Activated CD4-positive, alpha-beta T cell treated with anti-CD3 and anti-CD28 coated beads, Interleukin-2, amount 50 U/mL, for 24 hours (primary cell): ENCODE measurements at places on chromosomes 1 and 21.

- DNase-seq: no peak
Observed at GRCh38 chr1:17915511-17916197, 160.5 kb downstream of the ACTL8 start.

GRCh38 chr1:6753320-6754140, 31.7 kb upstream of the CAMTA1 start:
- DNase-seq: no peak

- no peak for DNase-seq
Observed at GRCh38 chr1:209265301-209265700, 318.2 kb upstream of the CAMK1G start.

DNA sequence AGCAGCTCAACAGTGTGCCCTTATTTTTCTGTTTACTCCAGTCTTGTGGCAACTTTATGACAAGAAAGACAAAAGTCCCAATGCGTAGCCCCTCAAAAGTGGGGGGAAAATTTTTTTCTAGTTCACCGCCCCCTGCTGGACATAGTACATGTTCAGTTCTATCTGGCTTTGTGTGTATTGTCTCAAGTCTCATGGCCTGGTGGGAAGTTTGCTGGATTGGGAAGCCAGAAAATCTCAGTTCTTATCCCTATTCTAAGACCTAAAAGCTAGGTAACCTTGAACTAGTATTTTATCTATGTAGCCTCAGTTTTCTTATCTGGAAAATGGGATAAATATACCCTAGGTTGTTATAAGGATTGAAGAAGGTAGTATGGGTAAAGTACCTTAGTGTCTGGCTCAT, 55.8 kb upstream of the LDLRAP1 start:
- no peak for DNase-seq

DNA sequence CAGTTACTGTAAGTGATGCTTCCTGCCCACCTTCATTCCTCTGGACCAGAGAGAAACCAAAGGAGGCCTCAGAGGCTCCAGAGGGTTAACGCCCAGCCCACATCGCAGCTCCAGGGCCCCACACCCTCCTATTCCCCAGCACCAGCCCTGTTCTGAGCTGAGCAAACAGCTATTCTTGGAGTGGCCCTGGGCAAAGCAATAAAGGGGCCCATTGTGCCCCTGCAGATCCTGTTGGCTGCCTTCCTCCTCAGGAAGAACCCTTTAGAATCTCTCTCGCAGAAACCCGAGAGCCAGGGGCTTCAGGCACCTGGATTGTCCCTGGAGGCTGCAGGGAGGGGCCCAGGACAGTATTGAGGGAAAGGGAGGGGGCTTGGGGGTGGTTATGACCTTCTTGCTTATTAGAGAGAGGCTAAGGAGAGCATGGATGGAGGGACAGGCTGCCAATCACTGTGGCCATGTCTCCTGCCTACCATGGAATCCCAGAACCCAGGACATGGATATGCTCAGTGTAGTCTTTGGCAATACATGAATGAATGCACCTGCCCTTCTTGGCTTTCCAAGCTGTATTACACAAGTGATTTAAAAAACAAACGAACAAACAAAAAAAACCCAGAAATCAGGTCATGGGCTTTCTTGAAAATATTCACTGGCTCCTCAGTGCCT, 9.2 kb downstream of the PADI2 start:
- DNase-seq: no peak
